Activated CD8-positive, alpha-beta T cell treated with anti-CD3 and anti-CD28 coated beads for 36 hours (primary cell): ENCODE measurements at places on chromosomes 5 and 9. TPM values are rescaled to one million over a fixed set of nuclear protein-coding genes. Genes with fewer than 3 reads are reported as not detected.

SPINK6 gene
- total RNA-seq = not detected

PCDHAC2 gene
- total RNA-seq = not detected

PALM2AKAP2 gene
- total RNA-seq = not detected

CER1 gene
- not detected for total RNA-seq

ST8SIA4 gene
- total RNA-seq = 34.1 TPM

SLC6A3 gene
- not detected for total RNA-seq

ANKHD1 gene
- 103 TPM for total RNA-seq
